ENCODE measurements at places on chromosomes 16 and 17. TPM values are rescaled to one million over a fixed set of nuclear protein-coding genes. Genes with fewer than 3 reads are reported as not detected.

The TBC1D3I gene
- 0.07 TPM for total RNA-seq

The CLEC18B gene
- total RNA-seq: 2.4 TPM

The TBC1D3D gene
- total RNA-seq: under 0.01 TPM

The ENO3 gene
- 1.4 TPM for total RNA-seq

The GSG1L2 gene
- not detected for total RNA-seq
